ENCODE measurements at places on chromosomes 2 and 18.

- no peak for DNase-seq
These were observed 2.1 kb downstream of the COL6A3 start for GRCh38 chr2:237411683-237412423.

DNA sequence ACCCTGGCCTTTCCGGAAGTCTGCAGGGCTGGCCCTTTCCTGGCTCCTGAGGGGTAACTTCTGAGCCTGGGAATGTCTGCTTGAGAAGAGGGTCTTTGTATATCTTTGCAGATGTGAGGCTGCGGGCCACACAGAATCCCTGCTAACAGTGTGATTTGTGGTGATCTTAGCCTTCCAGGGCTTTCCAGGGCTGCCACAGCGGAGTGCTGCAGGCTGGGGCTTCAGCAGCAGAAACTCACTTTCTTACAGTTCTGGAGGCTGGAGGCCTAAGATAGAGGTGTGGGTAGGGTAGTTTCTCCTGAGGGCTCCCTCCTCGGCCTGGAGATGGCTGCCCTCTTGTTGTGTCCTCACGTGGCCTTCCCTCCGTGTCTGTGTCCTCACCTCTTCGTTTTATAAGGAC, 294.7 kb upstream of the HS6ST1 start:
- DNase-seq = no peak

DNA sequence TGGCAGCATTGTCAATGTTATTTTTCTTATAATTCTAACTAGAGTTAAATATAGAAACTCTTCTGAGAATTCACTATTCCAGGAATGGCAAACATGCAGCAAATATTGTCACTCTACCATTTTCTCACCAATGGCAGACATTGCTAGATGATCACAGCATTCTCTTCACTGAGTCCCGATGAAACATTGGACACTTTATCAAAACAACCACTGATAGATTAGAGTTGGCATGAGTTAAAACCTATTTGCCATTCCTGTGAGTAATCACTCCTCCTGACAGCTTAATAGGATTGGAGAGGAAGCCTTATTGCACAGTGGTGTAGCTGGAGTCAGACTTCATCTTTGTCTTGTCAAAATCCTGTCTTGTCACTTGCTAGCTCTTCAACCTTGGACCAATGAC, 163.9 kb upstream of the THUMPD2 start:
- no peak for DNase-seq

- DNase-seq = no peak
These were observed 38.1 kb upstream of the HNRNPA3 start for GRCh38 chr2:177174486-177174885.

GRCh38 chr2:233075141-233075965, 15.2 kb downstream of the INPP5D start:
- DNase-seq = no peak

- DNase-seq = no peak
These were observed 2.9 kb upstream of the GGCX start for GRCh38 chr2:85564144-85564563.

GRCh38 chr2:38497670-38498037, 105.1 kb downstream of the HNRNPLL start:
- DNase-seq = no peak

DNA sequence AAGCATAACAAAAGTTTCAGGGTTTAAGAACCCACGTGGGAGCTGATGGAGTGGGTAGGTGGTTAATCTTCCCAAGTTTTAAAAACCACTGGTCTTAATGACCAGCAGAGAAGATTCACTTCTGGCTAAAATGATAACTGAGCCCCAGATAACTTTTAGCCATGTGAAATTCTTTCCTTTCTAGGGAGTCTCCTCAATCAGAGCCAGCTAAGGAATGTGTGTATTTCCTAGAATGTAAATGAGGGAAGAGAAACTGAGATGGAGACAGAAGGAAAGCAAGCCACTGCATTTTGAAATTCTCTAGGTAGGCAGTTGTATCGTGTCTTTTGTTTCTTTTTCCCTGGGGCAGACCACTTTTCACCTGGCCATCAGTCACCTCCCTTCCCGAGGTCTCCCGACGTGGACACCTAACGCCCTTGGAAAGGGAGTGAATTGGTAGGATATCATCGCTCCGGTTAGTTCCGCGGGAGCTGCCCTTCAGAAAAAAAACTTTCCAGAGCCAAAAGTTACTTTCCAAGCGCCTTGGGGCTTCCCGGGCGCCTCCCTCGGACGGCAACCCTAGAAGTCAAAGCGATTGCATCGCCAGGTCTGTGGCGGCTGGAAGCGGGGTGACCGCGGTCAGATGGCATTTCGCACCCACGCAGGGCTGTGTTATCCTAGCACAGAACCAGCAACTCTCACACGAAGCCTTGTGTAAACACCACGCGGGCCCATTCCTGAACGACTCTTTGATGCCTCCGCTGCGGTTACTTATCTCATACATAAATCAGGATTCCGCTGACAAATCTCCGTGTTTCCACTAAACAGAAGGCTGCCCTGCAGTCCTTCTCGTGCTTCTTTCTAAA, 1.3 kb downstream of the COLEC12 start:
- DNase-seq = no peak

DNA sequence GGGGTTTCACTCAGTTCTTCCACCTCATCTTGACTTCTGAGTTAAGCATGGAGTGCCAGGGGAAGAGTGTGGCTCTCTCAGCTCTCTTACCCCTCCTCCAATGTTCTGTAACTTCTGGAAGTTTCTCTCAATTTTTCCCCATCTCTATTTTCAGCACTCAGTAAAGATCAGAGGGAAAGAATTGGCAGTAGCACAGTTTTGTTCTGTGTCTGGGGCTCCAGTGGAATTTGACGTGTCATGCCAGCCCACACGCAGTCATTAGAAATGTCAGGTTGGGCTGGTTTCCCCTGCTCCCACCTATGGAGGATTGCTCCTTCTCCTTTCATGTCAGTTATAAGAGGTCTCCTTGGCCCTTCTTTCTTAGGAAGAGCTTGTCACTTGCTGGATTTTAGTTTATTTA, 104.6 kb upstream of the COL3A1 start:
- DNase-seq = no peak

DNA sequence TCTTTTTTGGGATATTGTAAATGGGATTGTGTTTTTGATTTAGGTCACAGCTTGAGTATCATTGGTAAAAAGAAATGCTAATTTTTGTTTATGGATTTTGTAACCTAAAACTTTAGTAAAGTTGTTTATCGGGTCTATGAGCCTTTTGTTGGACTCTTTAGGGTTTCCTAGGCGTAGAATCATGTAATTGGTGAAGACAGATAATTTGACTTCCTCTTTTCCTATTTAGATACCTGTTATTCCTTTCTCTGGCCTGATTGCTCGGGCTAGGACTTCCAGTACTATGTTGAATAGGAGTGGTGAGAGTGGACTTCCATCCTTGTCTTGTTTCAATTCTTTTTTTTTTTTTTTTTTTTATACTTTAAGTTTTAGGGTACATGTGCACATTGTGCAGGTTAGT, 149.0 kb downstream of the QPCT start:
- DNase-seq = no peak

DNA sequence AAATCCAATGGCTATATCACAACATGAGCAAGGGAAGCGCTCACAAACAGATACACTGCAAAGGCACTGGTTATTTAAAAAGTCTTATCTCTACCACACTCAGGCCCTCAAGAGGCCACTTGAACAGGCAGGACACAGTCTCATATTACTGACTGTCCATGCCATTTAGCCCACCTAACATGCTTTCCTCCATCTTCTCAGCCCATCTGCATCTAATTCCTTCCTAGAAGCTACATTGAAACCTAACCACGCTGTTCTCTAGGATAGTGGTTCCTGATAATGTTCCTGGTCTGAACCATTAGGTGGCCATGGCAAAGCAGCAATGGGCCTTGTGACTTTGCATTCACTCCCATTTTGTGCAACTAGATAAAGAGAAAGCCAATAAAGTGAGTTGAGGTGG, 22.5 kb upstream of the NEB start:
- DNase-seq = no peak

DNA sequence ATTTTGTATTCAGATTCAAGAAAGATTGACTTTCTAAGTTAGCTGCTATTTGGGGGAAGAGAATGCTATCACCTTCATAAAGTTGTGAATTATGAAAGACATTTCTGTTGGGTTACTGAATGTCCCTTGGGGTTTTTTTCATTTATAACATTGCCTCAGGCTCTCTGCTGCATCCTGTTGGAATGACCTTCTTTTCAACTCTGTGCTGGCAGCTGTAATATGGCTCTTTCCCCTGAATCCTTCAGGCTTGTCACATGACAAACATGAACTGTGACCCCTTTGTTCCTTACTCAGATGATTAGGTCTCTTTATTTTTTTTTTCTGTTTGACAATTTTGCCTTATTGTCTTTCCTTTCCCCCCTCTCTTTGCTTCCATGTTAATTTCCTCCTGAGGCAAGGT, 159.8 kb downstream of the TAF4B start:
- DNase-seq = no peak

DNA sequence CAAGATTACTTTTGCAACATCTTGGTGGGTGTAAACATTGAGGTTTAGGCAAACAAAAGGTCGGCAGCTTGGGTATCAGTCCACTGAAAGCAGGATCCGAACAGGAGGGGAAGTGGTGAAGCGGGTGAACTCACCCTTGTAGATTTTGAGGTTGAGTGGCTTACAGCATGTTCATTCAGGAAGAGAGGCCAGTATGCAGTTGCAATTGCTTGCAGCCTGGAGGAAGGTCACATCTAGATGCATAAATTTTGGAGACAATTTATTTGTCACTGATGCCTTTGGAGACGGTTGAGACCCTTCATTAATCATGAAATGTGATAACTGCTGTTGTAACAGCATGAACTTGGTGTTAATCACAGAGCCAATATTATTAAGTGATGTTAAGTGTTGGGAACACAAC, 131.1 kb downstream of the LTBP1 start:
- no peak for DNase-seq

- DNase-seq = no peak
These were observed 66.7 kb downstream of the DNMT3A start for GRCh38 chr2:25274868-25275574.

All from GM06990 (cell line).